ENCODE measurements at places on chromosomes 6 and 20. TPM values are rescaled to one million over a fixed set of nuclear protein-coding genes. Genes with fewer than 3 reads are reported as not detected.

Gene METTL24
- total RNA-seq = not detected

Gene MOG
- not detected for total RNA-seq

Gene LCA5
- 7.0 TPM for total RNA-seq

Gene ARMC12
- total RNA-seq = 1.4 TPM

Measured in Panc1 (cell line).